Myocyte (in vitro differentiated cells): ENCODE measurements at places on chromosomes 1 and 21. TPM values are rescaled to one million over a fixed set of nuclear protein-coding genes. Genes with fewer than 3 reads are reported as not detected.

DNA sequence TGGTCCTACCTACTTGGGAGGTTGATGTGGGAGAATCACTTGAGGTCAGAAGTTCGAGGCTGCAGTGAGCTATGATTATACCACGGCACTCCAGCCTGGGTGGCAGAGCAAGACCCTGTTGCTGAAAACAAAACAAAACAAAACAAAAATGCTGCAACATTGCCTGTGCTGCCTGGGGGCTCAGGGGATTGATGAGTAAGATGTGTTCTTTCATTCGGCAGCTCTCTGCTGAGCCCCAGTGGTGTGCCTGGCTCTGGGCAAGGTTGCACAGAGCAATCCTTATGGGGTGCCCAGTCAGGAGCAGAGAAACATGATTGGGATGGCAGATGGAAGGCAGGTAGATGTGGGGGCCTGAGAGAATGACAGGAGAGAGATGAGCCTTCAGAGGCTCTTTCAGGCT, 28.6 kb upstream of the KDM4A start:
- DNase-seq = no peak

- DNase-seq = no peak
Observed at GRCh38 chr1:35453031-35453430, 104.2 kb downstream of the KIAA0319L start.

Gene PLEKHA6
- 16.7 and 18.7 TPM in 2 replicates for total RNA-seq

GRCh38 chr1:38740487-38740886, 119.1 kb downstream of the RRAGC start:
- DNase-seq = no peak

GRCh38 chr1:204466416-204467405, 27.9 kb downstream of the PIK3C2B start:
- peak; percentile 77 for DNase-seq

DNA sequence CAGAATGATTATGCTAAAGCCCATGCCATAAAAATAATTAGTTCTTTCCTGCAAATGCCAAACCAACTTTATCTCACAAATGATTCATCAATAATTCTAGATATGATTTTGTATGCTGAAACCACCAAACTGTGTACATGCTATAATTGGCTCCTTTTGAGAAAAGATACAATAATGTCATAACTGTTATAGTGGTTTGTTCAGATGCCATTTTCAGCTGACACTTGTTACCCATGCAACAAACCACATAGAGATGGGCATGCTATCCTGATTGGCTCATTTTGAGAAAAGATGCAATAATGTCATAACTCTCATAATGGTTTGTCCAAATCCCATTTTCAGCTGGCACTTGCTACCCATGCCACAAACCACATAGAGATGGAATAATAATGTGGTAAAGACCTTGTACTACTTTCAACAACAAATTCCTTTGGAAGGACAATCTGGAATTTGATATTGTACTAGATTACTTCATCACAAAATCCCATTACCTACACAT, 283.8 kb downstream of the TPR start:
- DNase-seq = peak; percentile 73

Gene ZNF593OS
- total RNA-seq = not detected in 2 replicates

Gene GPR157
- 2.1 and 2.8 TPM in 2 replicates for total RNA-seq

Gene RRP15
- 15.1 TPM in 2 replicates for total RNA-seq

DNA sequence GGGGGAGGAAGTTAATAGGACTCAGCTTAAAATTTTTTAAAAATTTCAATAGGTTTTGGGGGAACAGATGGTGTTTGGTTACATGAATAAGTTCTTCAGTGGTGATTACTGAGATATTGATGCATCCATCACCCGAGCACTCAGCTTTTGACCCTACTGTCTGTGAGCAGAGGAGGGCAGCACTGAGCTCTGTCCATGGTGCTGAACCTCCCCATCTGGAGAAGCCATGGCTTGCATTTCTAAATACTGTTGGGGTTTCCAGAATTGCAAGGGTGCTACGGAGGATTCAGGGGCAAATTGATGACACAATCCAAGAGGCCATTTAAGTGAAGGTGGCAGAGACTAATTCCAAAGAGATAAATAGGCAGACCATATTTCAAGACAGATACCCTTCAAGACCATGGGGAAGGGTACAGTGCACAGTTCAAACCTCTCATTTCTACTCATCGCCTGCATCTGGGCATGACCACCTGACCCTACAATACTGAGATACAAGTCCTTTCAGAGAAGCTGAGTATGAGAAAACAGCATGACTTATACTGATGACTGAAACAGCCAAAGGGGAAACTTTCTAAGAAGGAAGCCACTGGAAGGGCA, 17.2 kb downstream of the SYT2 start:
- peak; percentile 81 for DNase-seq

GRCh38 chr1:3745590-3746381, 6.5 kb upstream of the CCDC27 start:
- no peak for DNase-seq

Gene CELA2B
- 0.78 and 3.7 TPM in 2 replicates for total RNA-seq
